ENCODE measurements at places on chromosomes 2 and 18. TPM values are rescaled to one million over a fixed set of nuclear protein-coding genes. Genes with fewer than 3 reads are reported as not detected.

Gene MRO
- not detected for total RNA-seq

Gene WNT10A
- total RNA-seq: 0.07 TPM

Gene OBSL1
- total RNA-seq: 17.1 TPM

Gene C2orf92
- total RNA-seq: 3.5 TPM

Gene TRPM8
- total RNA-seq: not detected

Gene RGPD3
- 0.53 TPM for total RNA-seq

Gene EMX1
- total RNA-seq: not detected

Gene CKAP2L
- 21.8 TPM for total RNA-seq

Gene RAX
- total RNA-seq: not detected

Gene SERPINB11
- not detected for total RNA-seq

Gene NT5C1B
- not detected for total RNA-seq

Gene GCA
- 12.6 TPM for total RNA-seq

Gene PRKAG3
- not detected for total RNA-seq

Gene ABHD3
- 11.4 TPM for total RNA-seq

Gene LDLRAD4
- total RNA-seq: 1.6 TPM

Gene SP110
- 10.0 TPM for total RNA-seq

Gene AKAIN1
- not detected for total RNA-seq

Gene MRPL33
- 151 TPM for total RNA-seq

Gene UGT1A6
- not detected for total RNA-seq

Gene WDR54
- total RNA-seq: 37.7 TPM

Measured in thoracic aorta endothelial cell (primary cell).